ENCODE measurements at places on chromosomes 12 and 14.

DNA sequence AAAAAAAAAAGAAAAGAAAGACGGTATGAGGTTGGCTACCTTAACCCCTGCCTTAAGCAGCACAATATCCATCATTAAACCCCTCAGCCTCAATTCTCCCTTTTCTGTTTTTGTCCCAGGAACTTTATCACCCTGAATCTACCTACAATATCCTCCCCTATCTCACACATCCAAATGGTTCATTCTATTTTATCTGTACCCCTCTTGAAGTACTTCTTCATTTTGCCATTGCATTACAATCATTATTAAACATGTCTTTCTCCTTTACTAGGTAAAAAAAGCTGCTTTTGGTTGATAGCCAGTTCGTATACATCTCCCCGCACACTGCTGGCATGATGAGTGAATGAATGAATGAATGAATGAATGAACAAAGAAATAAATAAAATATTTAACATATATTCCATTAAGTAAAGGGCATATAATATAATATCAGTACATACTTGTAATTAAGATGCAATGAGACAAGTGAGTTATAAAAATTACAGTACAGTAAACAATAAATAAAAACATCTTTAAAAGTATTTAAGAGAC, 364 bp upstream of the GPR65 start:
- DNase-seq = no peak

DNA sequence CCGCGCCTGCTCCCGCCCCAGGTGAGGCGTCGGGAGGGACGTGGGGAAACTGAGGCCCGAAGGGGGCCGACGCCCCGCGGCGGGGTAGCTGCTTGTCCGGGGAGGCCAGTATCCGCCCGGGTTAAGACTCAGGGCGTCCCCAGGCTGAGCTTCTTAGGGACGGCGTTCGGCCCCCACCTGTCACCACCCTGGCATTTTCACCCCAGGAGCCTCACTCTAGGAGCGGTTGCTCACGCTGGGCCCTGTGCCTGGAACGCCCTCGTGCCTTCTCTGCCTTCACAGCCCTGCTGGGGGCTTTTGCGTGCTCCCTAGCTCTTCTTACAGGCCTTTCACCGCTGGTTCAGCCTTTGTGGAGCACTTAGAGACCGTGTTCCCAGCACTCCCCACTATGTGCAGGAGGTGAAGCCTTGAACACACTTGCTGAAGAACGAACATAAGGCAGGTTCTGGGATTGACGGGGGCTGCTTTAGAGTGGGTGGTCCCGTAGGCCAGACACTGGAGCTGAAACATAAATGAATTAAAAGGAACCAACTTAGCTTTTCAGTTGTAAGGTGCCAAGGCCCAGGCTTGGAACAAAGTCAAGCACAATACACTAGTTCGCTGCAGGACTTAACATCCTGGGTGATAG, 601 bp downstream of the ZNF839 start:
- DNase-seq = peak; percentile 38

DNA sequence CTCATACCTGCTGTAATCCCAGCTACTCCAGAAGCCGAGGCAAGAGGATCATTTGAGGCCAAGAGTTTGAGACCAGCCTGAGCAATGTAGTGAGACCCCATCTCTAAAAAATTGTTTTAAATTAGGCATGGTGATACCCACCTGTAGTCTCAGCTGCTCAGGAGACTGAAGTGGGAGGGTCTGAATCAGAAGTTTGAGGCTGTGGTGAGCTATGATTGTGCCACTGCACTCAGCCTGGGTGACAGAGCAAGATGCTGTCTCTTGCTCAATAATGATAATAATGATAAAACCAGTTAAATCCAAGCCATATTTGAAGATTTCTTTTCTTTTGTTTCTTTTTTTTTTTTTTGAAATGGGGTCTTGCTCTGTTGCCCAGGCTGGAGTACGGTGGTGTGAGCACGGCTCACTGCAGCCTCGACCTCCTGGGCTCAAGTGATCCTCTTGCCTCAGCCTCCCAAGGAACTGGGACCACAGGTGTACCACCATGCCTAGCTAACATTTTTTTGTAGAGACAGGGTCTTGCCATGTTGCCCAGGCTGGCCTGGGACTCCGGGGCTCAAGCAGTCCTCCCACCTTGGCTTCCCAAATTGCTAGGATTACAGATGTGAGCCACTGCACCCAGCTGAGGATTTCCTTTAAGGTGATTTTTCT, 12.8 kb downstream of the PSMA6 start:
- DNase-seq = no peak

DNA sequence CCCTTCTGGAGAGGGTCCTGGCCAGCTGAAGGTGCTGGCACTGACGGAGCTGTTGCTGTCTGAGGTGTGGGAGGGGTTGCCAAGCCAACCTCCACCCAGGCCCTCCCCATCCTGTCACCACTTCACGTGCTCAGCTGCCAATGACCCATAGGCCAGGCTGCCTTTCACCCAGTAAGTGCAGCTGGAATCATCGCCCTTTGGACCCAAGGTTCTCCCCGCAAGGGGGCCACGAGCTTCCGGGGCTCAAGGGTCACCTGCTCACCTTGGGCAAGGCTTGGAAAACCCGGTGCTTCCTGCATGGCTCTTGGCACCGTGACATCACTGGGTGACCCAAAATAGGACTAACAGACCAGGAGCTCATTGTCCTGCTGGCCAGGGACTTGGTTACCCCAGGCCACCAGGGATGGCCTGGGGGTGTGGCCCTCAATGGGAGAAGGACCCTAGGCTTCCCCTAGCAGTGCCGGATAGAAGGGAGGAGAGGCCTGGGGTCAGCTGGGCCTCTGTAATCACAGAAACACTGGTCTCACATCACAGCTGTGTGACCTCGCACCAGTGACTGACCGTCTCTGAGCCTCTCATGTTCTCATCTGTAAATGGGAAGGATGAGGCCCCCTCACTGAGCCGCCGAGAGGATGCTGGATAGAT, 51.3 kb downstream of the CCDC85C start:
- DNase-seq = peak; percentile 88

DNA sequence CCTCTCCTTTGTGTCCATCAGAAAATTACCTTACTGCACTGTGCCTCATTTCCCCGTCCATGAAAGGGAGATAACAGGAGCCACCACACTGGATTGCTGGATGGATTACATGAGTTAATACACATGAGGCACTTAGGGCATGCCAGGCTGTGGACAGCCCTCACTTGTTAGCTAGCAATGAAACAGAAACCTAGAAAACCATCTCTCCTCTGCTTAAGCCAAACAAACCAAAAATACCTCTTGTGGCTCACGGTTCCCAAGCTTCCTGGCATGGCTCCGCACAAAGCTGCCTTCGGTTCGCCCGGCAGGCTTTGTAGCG, 660 bp upstream of the HCFC2 start:
- DNase-seq = no peak

DNA sequence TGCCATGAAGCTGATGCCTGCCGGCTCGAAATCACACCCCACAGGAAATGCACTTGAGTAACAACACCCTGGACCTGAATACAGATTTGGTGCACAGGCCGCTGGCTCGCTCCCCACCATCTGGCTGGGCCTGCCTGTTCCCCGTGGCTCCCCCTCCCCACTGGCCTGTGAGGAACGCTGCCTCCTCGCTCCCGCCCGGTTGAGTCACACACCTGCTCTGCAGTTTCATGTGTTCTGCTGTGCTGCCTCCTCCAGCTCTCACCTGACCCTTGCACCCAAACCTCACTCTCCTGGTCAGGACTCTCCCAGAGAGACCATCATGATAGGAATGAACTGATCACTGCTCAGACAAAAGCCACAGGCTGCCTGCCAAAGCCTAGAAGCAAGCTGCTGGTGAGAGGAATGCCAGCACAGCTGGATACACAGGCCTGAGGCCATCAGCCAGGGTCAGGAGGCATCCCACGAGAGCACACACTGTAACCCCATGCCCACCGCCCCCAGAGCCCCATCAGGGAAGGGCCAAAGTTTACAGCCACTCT, 3.8 kb upstream of the SIVA1 start:
- DNase-seq = peak; percentile 61

DNA sequence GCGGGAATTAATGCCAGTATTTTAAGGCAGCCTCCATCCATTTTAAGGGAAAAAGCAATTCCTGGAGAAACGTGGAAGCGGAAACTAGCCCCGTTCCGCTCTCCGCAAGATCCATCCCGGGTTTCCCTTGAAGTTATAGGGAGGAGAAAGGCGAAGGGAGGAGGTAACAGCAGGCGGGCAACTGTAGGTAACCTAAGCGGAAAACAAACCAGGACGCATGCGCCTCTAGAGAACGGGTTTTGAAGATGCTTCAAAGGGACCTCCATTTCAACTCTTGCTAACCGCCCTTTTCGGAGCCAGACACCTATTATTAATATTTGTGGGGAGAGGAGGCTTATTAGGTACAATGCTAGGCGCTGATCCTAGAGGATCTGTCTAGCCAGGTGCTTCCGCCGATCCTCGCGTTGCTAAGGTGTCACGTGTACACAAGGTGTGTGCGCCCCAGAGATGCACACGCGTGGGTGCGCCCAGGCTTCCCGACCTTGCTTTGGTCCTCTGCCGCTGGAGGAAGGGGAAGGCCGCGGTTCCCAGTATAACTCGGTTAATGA, 6.2 kb downstream of the TBX5 start:
- DNase-seq = no peak

- peak; percentile 30 for DNase-seq
These were observed 228.9 kb upstream of the EGLN3 start for GRCh38 chr14:34179727-34180126.
